ENCODE measurements at places on chromosomes 5 and 9.

DNA sequence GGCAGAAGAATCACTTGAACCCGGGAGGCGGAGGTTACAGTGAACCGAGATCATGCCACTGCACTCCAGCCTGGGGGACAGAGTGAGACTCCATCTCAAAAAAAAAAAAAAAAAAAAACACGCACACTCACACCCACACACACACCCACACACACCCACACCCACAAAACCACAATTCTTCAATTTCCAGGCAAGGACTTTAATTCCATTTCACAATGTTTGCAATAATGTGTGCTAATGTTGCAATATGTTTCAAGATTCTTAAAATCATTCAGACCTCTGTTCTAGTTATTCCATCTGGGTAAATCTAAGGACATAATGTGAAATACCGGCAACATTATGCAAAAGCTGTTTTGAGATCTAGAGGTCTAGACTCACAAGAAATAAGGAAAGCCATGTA lies 28.3 kb downstream of the CCDC69 start:
- no peak for DNase-seq

- DNase-seq = no peak
Observed at GRCh38 chr9:105836936-105837660, 142.8 kb downstream of the TMEM38B start.

DNA sequence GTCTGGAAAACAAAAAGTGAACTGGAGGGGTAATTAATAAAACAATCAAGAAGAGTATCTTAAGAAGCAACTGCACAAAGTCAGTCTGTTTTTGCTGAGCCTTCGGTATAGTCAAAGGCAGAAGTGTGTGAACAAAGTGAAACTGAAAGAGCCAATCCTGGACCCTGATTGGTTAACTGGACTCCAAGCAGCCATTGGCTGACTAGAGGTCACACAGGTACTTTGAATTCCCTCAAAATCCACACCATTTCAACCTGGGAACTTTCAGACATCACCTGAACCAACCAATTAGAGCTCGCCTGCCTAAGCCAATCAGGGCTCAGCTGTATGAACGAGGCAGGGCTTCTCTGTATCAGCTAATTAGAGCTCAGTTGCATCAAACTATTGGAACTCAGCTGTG lies 286.7 kb downstream of the TLE4 start:
- DNase-seq = no peak

DNA sequence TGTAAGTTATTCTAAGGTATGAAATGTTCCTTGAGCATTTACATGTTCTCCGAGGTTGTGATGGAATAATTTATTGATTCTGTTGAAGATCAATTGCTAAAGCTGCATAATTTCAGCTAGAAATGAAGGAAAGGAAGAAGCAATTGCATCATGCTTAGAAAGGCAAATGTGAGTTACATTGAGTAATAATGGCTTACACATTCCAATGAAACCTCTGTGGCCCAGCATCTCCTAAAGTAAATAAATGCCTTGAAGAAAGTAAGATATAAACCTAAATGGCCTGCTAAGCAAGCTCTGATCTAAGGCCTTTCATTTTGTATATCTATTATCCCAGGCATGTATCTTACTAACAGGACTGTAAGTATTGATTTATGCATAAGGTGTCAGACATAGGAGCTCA lies 677.3 kb upstream of the RGMB start:
- DNase-seq = peak; percentile 9

DNA sequence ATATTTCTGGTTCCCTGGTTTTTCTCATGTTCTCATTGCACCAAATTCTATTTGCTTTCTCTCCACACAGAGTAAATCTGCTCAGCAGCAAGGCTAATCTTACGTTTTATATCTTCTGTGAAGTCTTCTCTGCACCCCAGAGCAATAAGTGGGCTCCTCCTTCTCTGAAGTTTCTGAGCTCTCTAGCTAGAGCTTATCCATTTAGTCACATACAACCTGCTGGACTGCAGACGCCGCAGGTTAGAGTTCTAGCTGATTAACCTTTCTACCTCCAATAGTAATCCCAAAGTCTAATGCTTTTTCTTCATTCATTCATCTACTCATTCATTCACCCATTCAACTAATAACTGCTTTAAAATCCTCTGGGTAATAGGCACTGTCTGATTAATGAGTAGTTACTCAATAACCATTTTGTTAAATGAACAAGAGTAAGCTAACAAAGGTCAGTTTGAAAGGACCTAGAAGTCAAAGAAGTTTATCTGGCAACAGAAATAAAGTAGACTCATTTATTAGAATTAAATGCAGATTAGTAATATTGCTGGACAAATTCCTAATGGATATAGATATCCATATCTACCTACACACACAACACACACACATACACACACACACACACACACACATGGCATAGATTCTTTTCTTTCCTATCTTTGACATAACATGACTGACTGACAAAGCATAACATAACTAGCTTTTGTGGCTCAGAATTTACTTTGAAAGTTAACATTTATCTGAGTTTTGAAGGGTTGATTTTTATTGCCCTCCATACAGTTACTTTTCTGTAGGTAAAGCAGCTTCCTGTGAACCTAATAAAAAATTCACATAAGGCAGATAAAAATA lies 984.6 kb upstream of the SEMA6A start:
- DNase-seq = no peak

DNA sequence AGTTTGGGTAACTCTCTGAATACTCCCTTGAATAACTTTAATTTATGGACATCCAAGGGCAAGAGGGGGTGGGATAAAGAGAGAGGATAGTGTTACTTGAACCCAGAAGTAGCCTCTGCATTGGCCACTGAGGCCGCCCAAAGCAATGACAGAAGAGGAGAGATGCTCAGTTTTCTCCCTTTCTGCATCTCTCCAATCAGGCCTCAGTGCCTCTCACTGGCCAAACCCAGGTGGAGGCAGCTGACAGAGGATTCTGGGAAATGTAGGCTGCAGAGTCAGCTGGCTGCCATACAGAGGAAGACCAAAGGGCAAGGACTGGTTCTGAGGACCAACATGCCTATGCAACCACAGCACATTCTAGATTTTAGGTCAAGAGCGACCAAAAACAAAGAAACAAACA lies 719.4 kb downstream of the MAT2B start:
- DNase-seq = peak; percentile 13

DNA sequence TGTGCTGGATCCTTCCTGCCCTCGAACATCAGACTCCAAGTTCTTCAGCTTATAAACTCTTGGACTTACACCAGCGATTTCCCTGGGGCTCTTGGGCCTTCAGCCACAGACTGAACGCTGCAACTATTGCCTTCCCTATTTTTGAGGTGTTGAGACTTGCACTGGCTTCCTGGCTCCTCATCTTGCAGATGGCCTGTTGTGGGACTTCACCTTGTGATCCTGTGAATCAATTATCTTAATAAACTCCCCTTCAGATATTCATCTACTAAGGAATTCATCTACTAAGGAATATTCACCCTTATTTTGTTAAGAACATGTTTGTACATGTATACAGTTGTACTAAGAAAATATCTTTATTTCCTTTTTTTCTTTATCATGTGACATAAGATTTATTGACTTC lies 1079.7 kb downstream of the CDH12 start:
- no peak for DNase-seq

- peak; percentile 43 for DNase-seq
Observed at GRCh38 chr9:34510497-34511468, 12.0 kb downstream of the ENHO start.

- no peak for DNase-seq
Observed at GRCh38 chr5:122656160-122656559, 118.7 kb upstream of the SNX2 start.

Data from mesendoderm (in vitro differentiated cells).